ENCODE measurements at places on chromosomes 1 and 21. TPM values are rescaled to one million over a fixed set of nuclear protein-coding genes. Genes with fewer than 3 reads are reported as not detected.
A peak's percentile ranks its signal among the peaks of the same experiment; 100 is the strongest.

DNA sequence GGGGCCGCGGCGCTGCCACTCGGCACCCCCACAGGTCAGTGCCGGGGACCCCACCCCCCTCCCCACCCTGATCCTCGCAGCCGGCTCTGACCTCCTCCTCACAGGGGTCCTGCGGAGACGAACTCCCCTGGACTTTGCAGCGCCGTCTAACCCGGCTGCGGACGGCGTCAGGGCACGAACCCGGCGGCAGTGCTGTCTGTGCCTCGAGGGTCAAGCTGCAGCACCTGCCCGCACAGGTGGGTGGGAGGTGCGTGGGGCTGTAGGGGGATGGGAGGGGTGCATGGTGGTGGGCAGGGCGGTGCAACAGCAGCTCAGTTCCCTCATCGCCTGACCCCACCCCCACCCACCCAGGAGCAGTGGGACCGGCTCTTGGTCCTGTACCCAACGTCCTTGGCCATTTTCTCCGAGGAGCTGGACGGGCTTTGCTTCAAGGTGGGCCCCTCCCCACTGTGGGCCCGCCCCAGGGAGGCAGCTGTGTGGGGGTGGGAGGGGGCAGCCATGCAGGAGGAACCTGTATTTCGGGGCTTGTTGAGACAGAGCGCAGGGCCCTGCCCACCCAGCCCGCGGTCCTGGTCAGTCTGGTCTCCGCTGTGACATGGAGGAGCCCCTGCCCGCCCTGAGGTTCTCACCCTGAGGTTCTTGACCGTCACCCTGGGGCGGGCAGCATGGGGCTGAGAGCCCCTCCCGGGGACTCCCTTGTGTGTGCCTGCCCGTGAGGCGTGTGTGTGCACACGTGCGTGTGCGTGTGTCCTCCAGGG lies 4.9 kb downstream of the PLEKHN1 start:
- H3K27me3 ChIP-seq = peaks cover 100% of the 10 kb centered on the region
- H3K27ac ChIP-seq = no peak overlapping the region
- no peak for DNase-seq
- no peak overlapping the region for H3K4me3 ChIP-seq
- H3K36me3 ChIP-seq = no peaks in the 10 kb centered on the region

- no peak for DNase-seq
- no peak overlapping the region for H3K4me3 ChIP-seq
- H3K27me3 ChIP-seq = no peaks in the 10 kb centered on the region
- no peak overlapping the region for H3K27ac ChIP-seq
- no peaks in the 10 kb centered on the region for H3K36me3 ChIP-seq
These were observed 36.5 kb upstream of the ZP4 start for GRCh38 chr1:237927198-237927597.

GRCh38 chr21:42599486-42599885 lies 53.9 kb upstream of the PDE9A start:
- H3K4me3 ChIP-seq = no peak overlapping the region
- H3K27me3 ChIP-seq = no peaks in the 10 kb centered on the region
- no peak overlapping the region for H3K27ac ChIP-seq
- no peak for DNase-seq

DNA sequence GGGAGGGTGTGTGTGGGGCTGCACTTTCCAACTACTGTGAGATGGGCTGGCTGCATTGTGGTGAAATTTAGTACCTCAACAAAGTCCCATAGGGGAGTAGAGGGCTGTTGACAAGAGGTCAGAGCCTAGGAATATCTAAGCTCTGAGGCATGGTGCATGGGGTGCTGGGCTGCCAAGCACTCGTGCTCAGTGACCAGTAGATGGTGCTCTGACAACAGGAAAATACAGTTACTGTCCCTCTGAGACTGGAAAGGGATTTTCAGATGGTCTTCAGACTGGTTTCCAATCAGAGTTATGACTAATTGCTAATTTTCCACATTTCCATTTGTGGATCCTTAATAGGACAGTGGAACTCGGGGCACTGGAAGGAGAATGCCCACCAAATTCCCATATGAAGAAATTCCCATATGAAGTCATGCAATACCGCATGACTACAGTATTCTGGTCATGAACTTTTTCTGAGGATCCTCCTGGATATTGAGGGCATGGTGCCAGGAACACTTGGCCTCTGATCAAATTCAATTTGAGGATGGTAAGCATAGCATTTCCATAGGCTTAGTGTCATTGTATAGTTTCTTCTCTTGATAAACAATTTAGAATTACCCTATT lies 4.1 kb upstream of the CACNA1E start:
- DNase-seq = peak; percentile 84
- peaks cover 21% of the 10 kb centered on the region for H3K4me1 ChIP-seq
- no peak overlapping the region for H3K27ac ChIP-seq
- H3K36me3 ChIP-seq = no peaks in the 10 kb centered on the region
- peaks cover 45% of the 10 kb centered on the region for H3K27me3 ChIP-seq
- no peak overlapping the region for H3K4me3 ChIP-seq

The FAM177B gene
- total RNA-seq = not detected

The SPOCD1 gene
- total RNA-seq = 1.4 TPM

The CSMD2 gene
- 3.5 TPM for total RNA-seq

Data from neural progenitor cell (in vitro differentiated cells).